ENCODE measurements at places on chromosomes 12 and 14. TPM values are rescaled to one million over a fixed set of nuclear protein-coding genes. Genes with fewer than 3 reads are reported as not detected.

DNA sequence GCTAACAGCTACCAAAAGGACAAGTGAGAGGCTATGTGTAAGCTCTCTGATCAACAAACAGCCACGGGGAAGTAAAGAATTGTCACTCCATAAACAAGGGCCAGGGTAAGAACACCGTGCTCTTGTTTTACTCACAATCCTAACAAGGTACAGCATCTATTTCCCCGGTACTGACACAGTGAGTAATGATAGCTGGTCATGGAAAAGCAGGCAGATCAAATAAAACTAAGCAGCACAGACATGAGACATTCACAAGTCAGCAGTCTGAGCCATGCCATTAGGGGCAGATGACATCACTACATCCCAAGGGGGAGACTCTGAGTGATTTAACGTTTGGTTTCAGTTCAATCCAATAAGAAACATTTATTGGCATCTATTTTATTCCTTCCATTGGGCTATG lies 54.4 kb downstream of the ARL6IP4 start:
- DNase-seq: no peak

- DNase-seq: no peak
These were observed 39.2 kb upstream of the PPP1R13B start for GRCh38 chr14:103886304-103887169.

DNA sequence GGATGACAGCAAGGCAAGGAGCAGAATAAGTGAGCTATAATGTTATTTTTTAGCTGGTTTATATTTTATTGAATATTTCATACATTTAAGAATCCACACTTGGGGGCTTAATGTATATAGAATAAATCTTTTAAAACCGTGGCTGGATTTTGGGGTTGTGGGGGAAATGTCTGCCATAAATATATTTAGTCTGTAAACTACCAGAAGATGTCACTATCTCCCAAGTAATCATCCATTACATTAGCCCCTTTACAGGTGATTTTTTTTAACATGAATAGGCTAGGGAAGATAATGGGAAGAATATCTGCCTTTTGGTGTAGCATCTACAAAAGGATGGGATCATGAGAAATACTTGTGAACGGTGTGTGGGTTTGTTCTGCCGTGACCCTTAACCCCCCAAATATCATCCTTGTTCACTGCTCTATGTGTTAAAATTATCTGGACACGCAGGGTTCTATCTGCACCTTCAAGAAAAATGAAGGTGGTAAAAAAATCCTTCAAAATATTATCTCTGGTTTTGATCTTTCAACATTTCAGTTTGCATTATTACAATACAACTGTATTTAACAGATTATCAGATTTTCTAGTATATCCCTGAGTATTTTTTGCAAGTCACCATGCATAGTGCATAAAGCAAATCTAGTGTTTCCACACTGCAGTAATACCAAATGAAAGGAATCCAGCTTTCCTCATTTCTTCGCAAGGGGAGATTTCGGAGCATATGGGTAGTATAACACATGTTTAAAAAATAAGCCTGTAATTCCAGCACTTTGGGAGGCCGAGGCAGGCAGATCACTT lies 8.0 kb upstream of the SLC17A8 start:
- no peak for DNase-seq

DNA sequence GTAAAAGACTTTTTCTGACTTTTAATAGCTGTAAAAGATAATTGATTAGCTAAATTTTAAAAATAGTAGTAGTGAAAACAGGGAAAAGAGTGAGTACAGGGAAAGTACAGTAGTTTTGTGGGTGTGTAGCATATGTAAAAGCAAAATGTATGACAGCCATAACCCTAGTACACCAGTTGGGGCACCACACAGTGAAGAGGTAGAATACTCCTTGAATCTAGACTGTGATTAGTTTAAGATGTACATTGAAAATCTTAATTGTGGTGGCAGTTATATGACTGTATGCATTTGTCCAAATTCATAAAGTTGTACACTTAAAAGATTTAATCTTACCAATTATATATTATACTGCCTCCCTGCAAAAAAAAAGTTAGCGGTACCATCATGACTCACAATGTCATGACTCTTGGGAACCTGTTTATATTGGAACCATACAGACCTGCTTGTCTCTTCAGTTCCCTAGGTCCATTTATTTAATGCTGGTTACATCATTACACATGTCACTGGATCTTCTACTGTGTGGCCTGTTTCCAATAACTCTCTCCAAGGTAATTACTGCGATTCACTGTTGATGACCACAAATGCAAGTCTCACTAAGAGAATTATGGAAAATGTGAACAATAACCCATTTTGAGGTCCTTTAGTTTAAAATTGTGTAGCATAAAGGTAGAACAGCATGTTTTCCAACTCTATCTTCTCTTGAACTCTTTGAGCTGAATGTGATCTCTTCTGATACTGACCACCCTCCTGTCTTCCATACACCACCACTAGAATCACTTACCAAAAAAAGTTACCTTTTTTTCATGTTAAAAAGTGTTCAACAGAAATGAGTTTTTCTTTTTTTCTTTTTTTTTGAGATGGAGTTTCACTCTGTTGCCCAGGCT lies 264.2 kb upstream of the AMIGO2 start:
- no peak for DNase-seq

- DNase-seq: no peak
These were observed at the start of gene ELK3 for GRCh38 chr12:96193725-96194575. ELK3 (plus strand) TSS chr12:96194375.

GRCh38 chr12:34405286-34406227 lies 383.3 kb downstream of the ALG10 start:
- no peak for DNase-seq

- DNase-seq: no peak
These were observed 40.9 kb downstream of the RNF34 start for GRCh38 chr12:121440768-121441167.

- DNase-seq: no peak
These were observed 45.6 kb upstream of the BCL2L14 start for GRCh38 chr12:12024911-12025682.

DNA sequence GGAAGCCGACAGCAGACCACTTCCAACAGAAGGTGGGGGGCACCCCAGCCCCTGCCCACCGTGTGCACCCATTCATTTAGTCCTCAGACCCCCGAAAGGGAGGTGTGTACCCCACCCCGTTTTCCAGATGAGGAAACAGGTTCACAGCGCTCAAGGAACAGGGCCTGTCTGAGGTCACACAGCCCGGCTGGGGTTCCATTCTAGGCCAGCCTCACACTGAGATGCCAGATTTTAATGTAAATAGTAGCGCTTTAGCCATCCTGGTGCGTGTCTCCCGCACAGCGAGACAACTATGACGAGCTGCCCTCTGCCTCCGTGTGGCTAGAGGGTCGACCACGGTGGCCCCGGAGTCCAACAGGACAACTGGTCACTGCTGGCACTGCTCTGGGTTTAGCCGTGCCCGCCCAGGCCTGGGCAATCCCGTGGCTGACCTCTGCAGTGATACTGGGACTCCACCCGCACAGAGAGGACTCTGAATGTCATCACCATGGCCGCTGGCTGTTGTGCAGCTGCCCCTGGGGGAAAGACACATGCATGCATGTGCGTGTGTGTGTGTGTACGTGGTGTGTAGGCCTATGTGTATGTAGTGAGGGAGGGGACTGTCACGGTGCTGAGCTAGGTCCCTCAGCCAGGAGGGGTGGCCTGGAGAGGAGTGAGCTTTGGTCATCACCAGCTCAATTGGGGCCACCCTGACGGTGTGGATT lies 31.6 kb downstream of the BEGAIN start:
- DNase-seq: no peak

- no peak for DNase-seq
These were observed 71.1 kb upstream of the CCND2 start for GRCh38 chr12:4202487-4202886.

- DNase-seq: peak; percentile 99
These were observed 6.1 kb upstream of the FOXJ2 start for GRCh38 chr12:8026291-8026900.

GRCh38 chr12:100576331-100577036 lies 3.0 kb downstream of the GAS2L3 start:
- no peak for DNase-seq

DNA sequence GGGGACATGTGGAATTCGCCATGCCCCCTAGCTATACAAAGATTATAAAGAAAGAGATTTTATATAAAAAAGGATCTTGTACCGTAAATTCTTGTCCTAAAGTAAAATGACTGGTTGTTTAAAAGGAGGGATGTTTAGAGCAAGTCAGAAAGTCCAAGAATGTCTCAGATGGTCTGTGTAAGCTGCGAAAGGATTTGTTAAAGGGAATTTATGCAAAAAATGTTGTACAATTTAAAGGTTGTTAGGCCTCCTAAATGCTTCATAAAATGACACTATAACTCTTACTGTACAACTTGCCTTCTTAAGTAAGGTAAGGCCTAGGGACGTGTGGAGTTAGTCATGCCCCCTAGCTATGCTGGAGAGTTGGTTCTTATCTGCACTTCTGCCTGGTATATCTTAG lies 237.6 kb downstream of the KCNH5 start:
- no peak for DNase-seq

DNA sequence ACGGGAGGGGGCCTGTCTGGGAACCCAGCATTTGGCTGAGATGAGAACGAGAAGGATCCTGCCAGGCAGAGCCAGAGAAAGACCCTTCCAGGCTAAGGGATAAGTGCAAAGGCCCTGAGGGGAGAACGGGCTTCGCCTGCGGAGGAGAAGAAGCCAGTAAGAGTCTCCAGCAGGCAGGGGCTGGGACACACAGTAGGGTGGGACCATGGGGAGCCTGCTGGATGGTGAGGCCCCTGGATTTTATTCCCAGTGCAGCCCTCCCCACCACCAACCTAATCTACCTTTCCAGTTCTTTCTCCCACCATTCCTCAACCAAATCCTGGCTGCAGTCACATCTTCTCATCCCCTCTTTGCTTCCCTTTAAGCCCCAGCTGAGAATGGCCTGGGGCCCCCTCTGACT lies 12.6 kb downstream of the RAPGEF3 start:
- no peak for DNase-seq

DNA sequence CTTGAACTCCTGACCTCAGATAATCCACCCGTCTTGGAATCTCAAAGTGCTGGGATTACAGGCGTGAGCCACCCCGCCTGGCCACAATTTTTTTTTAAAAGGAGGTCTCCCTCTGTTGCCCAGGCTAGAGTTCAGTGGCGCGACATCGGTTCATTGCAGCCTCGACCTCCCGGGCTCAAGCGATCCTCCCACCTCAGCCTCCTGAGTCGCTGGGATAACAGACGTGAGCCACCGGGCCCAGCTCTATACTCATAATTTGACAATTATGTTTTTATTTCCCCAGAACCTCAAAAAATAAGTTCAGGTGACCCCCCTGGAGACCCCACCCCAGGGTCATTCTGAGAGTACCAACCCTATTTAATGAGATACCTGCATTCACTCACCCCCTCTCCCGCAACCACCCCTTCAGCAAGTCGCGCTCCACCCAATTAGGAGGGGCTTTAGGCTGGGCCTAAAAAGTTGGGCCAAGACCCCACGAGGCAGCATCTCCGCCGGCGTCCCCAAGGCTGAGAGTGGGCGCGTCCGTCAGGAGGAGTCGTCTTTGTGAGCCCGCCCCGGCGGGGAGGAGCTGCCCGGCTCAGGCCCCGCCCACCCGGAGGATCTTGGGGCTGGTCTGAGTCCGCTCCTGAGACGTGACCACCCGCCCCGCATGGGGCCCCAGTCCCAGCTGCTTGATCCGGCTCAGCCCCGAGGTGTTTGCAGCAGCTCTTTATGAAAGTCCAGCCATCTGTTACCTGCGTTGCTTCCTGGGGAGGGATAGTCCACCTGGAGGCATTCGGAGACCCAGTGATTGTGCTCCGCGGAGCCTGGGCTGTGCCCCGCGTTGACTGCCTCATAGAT lies at the start of gene ANKRD33:
Gene ANKRD33, plus strand, starts transcription at position 628 of the 840 bp plus-strand sequence. Its CDS starts 84 bp downstream, at position 712.
- no peak for DNase-seq

DNA sequence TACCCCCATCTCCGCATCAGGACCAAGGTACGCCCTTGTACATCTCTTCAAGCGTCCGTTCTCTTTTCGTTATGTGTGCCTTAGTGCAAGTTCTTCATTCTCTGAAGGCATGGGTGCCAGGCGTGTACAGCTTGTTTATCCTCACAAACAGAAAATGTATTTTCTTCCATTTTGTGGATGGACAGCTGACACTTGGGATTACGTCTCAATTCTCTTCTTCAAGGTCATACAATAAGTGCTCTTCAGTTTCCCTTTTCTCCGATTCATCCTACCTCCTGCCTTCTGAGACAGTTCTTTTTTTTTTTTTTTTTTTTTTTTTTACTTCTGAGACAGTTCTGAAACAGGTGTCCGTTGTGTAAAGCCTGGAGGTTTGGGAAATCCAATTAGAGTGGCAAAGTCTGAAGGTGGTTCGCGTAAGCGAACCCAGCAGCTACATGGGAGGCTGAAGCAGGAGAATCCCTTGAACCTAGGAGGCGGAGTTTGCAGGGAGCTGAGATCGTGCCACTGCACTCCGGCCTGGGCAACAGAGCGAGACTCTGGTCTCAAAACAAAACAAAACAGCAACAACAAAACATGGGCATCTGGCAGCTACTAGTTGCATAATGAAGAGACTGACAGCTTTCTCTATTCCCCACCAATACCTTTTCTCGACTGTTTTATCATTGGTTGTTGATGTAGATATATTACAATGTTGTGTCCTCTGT lies 734 bp downstream of the COX6A1 start:
- DNase-seq: no peak

- DNase-seq: no peak
These were observed 33.5 kb downstream of the SLC6A12 start for GRCh38 chr12:180445-180844.

- DNase-seq: no peak
These were observed 11.5 kb downstream of the GTF2A1 start for GRCh38 chr14:81209167-81209836.

DNA sequence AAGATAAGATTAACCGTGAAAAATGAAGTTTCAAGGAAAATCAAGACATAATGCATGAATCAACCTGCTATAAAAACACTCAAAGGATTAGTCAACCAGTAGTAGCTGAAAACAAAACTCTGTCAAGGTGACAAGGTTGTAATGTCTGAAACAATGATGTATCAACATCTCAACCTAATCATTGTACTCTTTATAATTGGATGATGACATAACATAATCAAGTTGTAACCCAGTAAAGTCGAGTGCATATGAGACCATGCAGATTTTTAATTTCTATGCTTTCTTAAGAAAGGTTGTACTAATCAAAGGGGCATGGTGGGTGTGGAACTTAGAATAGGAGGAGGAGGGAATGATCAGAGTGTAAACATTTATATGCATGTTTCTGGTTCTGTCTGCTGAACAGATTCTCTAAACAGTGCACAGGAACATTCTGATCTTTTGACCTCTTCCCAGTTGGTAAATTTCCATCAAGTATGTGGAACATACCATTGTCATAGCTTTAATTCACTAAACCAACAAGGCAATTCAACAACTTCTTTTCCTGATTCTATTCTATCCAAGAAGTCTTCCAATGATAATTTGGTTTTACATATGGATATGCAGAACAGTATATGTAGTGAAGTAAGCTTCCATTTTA lies 253.7 kb downstream of the TTC6 start:
- no peak for DNase-seq

- no peak for DNase-seq
These were observed 1.7 kb upstream of the LDHB start for GRCh38 chr12:21659383-21659782.

The LRIG3 gene
- 23.8 TPM for polyA plus RNA-seq

The ERGIC2 gene
- polyA plus RNA-seq: 56.2 TPM

The CISTR gene
- polyA plus RNA-seq: not detected

The ACOT4 gene
- polyA plus RNA-seq: 0.29 TPM

The HOXC12 gene
- polyA plus RNA-seq: not detected

The G2E3 gene
- 19.1 TPM for polyA plus RNA-seq

The CCDC184 gene
- 3.0 TPM for polyA plus RNA-seq

The C12orf60 gene
- polyA plus RNA-seq: 1.1 TPM

The LRP1-AS gene
- polyA plus RNA-seq: 0.77 TPM

The CFL2 gene
- 818 TPM for polyA plus RNA-seq

The SRRM4 gene
- polyA plus RNA-seq: 0.22 TPM

The PIANP gene
- 3.2 TPM for polyA plus RNA-seq

Data from forelimb muscle (tissue), 1 donor.